ENCODE measurements at places on chromosomes 6 and 20.

- no peak for DNase-seq
Observed at GRCh38 chr6:109609737-109610136, 81.3 kb downstream of the AK9 start.

- DNase-seq: no peak
Observed at GRCh38 chr6:158020272-158020711, 38.6 kb downstream of the SYNJ2 start.

DNA sequence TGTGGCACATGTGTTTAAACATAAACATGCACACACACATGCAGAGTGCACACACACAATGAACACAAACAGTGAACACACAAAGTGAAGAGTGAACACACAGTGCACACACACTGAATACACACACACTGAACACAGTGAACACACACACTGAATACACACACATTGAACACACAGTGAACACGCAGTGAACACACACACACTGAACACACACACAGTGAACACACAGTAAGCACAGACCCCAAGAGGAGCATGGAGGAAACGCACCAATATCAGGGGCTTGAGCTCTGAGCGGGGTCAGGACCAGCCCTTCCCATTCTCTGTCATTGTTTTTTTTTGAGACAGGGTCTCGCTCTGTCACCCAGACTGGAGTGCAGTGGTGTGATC, 17.1 kb upstream of the HELZ2 start:
- no peak for DNase-seq

DNA sequence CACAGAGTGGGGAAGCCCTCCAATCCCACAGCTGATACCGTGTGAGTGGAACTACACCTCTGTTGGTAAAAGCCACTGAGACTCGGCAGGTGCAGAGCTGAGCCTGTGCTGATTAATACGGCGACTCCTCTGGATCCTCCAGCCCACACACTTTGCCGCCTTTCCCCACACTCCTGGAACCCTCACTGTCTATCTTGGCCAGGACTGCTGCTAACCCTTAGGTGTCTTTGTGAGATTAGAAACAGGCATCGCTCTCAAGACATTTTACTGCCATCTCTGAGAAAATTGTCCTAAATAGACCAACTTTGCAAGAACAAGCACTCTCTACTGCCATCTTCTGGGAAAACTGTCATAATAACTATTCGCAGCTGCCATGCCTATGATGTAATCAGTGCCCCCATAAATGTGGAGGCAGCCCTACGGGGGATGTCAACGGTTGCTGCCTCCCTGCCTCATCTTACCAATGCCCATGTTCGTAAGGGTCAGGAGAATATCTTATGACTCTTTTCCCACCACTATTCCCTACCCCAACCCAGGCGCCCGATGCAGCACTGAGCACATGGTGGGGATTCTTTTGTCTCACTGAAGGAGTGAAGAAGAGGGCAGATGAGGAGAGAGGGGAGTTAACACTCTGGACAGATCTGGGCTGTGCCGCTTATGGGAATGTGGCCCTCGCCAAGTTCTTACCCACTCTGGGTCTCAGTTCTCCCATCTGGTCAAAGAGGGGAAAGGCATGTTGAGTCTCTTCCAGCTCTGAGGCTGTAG, 26.1 kb upstream of the KCNB1 start:
- no peak for DNase-seq

DNA sequence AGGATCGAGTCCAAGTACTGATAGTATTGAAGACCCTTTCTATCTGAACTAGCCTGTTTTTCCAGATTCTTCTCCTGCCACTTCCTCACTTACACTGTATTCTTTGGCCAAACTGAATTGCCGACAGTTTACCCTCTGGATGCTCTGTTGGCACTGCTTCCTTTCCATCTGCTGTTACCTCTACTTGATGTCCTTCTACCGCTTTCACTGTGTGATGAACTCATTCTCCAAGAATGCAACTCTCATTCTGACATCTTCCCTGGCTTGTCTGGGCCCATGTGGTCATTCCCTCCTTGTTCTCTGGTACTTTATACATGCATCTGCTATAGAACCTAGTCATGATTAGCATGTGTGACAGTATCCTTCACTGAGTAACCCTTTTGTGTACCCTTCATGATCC, 16.3 kb downstream of the RPRD1B start:
- no peak for DNase-seq

GRCh38 chr6:62640749-62641148, 354.7 kb upstream of the KHDRBS2 start:
- DNase-seq: no peak

GRCh38 chr20:21090111-21090618, 16.0 kb downstream of the LINC00237 start:
- DNase-seq: no peak

- no peak for DNase-seq
Observed at GRCh38 chr6:34867484-34867883, 20.4 kb downstream of the TAF11 start.

DNA sequence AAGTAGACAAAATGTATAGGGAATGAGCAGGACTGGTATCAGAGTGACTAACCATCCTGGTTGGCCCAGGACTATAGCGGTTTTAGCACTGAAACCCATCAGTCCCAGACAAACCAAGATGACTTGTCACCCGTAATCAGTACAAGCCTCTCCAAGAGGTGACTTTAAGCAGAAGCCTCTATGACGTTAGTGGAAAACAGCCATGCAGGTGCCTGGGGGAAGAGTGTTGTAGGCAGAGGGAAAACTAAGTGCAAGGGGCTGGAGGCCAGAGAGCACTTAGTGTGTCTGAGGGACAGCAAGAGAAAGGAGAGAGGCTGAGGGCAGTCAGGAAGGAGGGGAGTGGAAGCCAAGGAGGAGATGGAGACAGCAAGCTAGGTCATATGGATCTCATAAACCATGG, 2.1 kb downstream of the SGK2 start:
- no peak for DNase-seq

DNA sequence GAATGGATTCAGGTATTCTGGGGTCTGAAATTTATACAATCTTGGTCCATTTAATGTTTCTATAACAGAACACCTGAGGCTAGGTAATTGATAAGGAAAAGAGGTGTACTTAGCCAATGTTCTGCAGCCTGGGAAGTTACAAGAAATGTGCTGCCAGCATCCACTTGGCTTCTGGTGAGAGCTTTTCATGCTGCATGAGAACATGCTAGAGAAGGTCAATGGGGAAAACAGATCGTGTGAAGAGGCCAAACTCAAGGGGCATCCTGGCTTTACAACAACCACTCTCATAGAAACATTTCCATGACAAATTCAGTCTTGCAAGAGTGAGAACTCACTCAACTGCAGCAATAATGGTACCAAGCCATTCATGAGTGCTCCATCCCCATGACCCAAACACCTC, 16.8 kb downstream of the IL22RA2 start:
- DNase-seq: no peak

DNA sequence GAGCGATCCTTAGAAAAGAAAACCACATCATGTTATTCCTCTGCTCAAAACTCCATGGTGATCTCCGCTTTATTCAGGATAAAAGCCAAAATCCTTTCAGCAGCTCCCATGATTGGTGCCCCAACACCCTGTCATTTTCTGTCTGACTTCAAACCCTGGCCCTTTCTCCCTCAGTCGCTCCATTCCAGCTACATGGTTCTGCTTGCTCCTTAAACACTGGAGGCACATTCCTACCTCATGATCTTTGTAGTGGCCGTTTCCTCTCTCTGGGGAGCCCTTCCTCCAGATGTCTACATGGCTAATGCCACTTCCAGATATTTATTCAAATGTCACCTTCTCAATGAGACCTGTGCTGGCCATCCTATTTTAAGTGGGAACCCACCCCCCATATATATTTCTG, 100.8 kb downstream of the CAP2 start:
- DNase-seq: no peak

GRCh38 chr6:120198033-120198432, 848.5 kb upstream of the MAN1A1 start:
- DNase-seq: no peak

DNA sequence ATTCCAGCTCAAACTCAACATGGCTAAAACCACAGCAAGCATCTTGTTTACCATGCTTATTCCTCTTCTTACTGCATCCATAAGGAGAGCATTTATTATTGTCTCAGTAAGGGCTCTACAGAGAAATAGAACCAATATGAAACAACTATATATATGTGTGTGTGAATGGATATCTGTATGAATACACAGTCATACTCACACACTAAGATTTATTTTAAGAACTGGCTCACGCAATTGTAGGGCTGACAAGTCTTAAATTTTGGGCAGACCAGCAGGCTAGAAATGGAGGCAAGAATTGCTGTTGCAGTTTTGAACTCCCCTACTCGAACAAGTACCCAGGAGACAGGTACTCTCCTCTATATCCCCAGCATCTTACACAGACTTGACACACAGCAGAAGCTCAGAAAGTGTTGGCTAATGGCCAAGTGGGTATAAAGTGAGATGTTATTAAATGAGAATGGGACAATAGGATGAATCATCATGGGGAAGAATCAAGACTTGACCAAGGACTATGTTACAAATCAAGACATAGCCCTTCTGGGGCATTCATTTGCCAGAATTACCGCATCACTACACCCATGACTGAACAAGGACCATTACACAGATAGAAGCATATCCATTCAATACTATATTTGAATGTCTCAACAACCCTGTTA, 13.0 kb downstream of the ZHX3 start:
- no peak for DNase-seq

DNA sequence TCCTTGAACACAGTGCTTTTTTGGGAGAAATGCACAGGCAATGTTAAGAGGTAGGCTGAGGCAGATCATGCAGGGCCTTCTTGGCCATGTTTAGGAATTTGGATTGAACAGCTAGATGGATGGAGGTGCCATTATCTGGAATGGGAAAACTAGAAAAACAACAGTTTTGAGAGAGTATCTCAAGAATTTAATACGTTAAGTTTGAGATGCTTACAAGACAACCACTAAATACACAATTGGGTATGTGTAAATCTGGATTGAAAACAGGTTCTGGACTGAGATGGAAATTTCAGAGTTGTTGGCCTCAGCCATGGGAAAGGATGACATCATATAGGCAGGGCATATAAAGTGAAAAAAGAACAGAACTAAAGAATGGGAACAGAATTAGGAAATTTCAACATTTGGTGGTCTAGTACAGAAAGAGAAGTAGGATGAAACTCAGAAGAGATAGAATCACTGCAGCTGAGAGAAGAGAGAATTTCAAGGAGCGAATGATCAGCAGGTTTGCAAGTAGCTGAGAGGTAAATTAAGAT, 37.1 kb downstream of the NCOA7 start:
- DNase-seq: no peak

- no peak for DNase-seq
Observed at GRCh38 chr6:130069485-130069884, 51.1 kb downstream of the L3MBTL3 start.

- no peak for DNase-seq
Observed at GRCh38 chr6:8014947-8015346, 49.2 kb downstream of the BLOC1S5 start.

DNA sequence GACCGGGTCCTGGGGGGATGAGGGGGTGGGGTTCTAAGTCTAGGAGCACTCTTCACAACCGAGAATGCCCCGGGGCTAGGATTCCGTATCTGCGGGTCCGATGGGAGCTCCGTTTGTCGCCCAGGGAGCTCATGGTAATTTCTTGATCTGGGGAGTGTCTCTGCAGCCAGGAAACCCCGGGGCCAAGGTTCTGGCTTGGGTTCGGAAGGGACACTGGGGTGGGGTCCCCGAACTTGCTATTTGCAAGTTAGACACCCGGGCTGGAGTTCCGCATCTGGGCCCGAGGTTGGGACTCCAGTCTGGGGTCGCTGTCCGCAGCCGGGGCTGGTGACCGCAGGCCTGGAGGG, 397 bp downstream of the PEDS1 start:
- DNase-seq: no peak

Measured in tibial artery (tissue), 4 donors.